ENCODE measurements at places on chromosomes 4 and X. TPM values are rescaled to one million over a fixed set of nuclear protein-coding genes. Genes with fewer than 3 reads are reported as not detected.

Gene CFI
- total RNA-seq = not detected

Gene MXRA5
- 2.8 TPM for total RNA-seq

Gene CFAP299
- not detected for total RNA-seq

Gene CXCR3
- total RNA-seq = not detected

Gene HSD17B13
- total RNA-seq = 0.25 TPM

Gene SLC4A4
- 1.1 TPM for total RNA-seq

Gene DCHS2
- total RNA-seq = 1.4 TPM

Gene GAGE12H
- total RNA-seq = not detected

Gene SUPT20HL1
- total RNA-seq = not detected

Gene MAOB
- total RNA-seq = 0.74 TPM

Gene CEP135
- 13.6 TPM for total RNA-seq

Gene P2RY8
- total RNA-seq = 0.32 TPM

Gene FGA
- total RNA-seq = 5.9 TPM

Gene AR
- 8.5 TPM for total RNA-seq

Gene ZNF630
- 2.1 TPM for total RNA-seq

Data from WTC11 (cell line).